ENCODE measurements at places on chromosomes 1 and 21.

- DNase-seq, result no peak
These were observed 50.9 kb downstream of the ENAH start for GRCh38 chr1:225601902-225602589.

GRCh38 chr1:27527223-27527889, 37.4 kb upstream of the WASF2 start:
- DNase-seq, result peak; percentile 86

DNA sequence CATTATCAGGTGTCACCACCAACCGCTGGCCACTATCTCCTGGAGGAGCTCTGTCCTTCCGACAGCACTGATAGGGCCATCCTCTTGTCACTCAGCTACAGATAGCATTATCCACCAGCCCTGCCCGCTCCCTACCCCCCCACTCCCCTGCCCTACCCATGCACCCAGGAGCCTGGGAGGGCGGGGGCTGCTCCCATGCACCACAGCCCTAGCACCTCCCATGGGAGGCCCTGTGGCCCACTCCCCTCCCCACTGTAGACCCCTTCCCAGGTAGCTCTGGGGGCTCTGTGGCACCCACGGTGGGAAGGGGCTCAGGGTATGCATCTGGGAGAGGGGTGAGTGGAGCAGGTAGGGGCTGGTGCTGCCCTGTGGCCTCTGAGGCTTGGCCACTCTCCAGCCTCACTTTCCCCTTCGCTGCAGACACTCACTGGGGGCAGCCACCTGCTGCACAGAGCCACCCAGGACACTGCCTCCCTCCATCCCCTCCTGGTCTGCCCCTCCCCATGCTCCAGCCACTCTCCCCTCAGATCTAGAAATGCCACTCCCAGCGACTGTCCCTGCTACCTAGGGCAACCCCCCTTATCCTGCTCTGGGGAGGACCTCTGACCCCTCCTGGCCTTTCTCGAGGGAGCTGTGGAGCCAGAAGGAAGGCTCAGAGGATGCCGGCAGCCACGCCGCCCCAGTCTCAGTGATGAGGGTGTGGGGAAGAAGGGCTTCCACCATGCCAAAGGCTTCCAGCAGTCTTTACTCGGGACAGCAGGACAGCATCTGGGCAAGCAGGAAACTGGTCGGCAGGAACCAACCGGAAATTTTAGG, 58.5 kb downstream of the WNT9A start:
- no peak for DNase-seq

- DNase-seq, result no peak
These were observed 7.5 kb upstream of the GPR153 start for GRCh38 chr1:6268415-6268814.

DNA sequence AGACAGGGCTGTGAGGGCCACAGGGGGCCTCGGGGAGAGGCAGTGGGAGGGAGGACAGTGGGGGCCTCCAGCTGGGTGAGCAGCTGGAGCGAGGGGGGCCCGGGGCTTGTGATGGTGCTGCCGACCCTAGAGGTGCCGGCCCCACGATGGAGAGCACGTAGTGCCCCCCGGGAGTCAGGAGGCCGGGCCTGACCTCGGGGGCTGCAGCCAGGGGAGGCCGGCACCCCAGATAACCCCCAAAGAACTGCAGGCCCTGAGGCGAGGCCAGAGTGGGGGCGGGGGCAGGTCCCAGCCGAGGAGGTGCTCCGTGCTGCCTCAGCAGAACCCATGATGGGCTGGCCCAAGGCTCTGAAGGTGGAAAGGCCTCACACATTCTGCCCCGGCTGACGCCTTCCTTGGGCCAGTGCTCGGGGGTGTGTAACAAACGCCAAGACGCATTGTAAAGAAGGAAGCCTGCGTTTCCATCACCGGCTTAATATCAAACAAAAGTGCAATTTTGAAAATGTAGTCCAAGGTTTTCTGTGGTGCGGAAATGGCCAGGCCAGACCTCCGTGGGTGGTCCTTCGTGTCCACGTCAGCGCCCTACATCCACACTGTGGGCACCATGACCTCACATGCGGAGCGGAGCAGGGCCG, 55.2 kb downstream of the COL6A1 start:
- DNase-seq, result no peak

DNA sequence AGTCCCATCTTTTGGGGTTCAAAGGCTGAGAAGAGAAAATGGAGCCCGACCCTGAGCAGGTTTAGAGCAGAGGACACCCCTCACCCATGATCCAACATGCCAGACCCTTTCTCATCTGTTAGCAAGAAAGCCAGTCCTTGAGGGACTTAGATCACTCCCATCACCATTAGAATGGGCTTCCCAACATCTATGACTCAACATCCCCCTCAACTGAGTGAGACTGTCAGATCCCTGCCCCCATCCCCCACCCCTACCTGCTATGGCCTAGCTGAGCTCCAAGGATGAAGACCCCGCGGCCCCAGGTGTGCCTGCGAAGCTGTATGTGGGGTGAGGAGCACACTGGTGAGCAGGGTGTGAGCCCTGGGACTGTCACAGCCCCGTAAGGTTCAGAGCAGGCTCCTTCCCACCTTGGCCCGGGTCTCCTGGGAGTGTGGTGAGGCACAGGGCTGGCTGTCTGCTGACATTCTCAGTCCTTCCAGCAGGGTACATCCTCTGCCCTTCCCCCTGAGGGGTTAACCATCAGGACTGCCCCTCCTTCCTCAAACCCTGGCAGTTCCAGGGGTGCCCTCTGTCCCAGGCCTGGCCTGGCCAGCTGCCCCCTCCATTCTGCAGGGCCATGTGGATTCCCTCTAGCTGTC, 21.4 kb upstream of the BLACAT1 start:
- DNase-seq, result no peak

DNA sequence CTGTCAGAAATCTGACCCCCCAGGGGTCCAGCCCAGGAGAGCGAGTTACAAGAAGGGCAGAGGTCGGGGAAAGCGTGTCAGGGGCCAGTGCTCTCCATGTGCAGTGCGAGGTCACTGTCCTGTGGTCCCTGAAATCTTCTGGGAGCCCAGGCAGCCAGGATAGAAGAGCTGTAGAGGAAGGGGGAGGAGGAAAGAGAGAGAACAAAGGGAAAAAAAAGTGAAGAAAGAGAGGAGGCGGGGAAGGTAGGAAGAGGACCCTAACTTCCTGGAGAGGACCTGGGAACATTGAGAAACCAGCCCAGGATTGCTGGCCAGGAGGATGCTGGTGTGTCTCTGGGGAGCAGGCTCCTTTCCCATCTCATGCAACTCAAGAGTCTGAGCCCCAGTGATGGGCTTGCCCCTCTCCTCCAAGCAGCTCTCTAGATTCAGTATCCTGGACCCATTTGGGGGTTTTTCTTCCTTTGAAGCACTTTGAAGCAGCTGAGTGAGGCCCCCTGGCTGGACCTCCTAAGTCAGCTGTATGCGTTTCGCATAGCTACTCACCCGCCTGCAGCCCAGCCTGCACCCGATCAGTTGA, 6.8 kb upstream of the INAVA start:
- no peak for DNase-seq

DNA sequence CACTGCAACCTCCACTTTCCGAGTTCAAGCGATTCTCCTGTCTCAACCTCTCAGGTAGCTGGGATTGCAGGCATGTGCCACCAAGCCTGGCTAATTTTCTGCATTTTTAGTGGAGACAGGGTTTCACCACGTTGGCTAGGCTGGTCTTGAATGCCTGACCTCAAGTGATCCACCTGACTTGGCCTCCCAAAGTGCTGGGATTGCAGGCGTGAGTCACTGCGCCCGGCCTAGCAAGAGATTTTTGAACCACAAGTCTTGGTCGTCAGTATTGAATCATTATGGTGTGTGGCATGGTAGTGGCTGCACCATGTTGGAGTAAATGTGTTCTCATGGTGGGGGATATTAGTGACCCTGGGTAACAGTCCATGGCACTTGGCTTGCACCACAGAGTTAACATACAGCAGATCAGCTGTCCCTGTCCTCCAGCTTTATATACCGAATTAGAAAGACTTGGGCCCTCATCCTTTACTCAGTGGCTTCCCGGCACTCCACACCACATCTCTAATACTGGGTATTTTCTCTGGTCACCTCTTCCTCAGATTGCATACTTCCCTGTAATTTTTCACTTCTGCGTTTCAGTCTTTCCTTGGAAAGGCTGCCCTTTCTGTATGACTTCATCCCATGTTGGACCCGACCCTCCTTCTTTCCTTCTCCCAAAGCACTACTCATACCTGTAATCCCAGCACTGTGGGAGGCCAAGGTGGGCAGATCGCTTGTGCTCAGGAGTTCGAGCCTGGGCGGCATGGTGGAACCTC, 25.1 kb downstream of the AK4 start:
- DNase-seq, result no peak

Measured in NCI-H1436 (cell line).